ENCODE measurements at places on chromosomes 12 and 14.

DNA sequence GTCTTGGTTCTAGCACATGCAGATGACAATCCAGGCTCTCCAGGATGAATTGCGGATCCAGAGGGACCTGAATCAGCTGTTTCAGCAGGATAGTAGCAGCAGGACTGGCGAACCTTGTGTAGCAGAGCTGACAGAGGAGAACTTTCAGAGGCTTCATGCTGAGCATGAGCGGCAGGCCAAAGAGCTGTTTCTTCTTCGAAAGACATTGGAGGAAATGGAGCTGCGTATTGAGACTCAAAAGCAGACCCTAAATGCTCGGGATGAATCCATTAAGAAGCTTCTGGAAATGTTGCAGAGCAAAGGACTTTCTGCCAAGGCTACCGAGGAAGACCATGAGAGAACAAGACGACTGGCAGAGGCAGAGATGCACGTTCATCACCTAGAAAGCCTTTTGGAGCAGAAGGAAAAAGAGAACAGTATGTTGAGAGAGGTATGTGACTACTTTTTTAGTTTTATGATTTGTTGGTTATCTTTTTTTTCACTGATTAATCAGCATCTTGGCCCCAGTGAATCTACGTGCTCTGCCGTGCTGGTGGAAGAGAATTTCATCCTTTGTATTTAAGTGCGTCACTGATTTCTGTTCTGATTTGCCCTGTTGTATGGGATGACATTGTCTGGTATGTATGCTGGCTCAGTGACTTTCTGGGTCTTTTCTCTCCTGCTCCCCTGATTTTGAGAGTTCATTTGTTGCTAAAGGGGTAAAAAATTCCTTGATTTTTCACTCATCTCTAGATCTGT is 92.3 kb downstream of the ERC1 start:
- no peak for DNase-seq

GRCh38 chr14:53569446-53569845 is 387.2 kb downstream of the BMP4 start:
- DNase-seq, result no peak

DNA sequence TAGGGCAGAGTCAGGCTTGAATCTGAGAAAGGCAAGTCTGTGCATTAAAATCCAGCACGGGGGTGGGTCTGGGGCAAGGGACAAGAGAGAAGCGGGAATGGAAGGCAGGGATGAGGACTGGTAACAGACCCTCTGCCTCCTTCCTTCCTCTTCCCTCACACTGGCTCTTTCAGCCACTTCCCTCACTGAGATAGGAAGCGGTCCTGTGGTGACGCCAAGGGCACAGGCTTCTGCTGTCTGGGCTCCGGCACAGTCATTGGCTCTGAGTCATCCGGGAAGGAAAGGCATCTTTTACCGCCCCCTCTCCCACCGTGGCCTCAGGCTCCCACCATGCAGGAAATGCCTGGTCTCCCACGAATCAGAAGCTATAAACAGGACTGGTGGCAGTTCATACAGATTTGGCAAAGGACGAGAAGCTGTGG is 70.2 kb downstream of the ETV6 start:
- no peak for DNase-seq

- no peak for DNase-seq
Measured at GRCh38 chr12:7637615-7638014, 28.1 kb downstream of the APOBEC1 start.

GRCh38 chr12:131097202-131098177 is 143.8 kb downstream of the ADGRD1 start:
- DNase-seq, result no peak

DNA sequence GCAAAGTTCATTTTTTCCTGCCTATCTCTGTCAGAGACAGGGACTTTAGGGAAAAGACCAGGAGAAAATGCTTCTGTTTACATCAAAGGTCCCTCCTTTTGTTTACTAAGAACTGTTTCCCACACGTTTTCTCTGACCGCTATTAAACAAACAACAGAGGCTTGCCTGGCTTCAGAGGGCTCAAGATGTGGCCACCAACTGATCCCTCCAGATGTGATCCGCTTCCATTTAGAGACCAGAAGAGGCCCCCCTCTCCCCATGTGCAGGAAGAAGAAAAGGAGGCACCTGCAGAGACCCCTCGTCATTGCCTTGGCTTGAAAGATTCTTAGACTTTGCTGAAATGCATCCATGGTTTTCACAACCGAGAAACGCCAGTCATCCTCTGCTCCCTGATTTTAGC is 217.9 kb upstream of the PWP1 start:
- DNase-seq, result no peak

DNA sequence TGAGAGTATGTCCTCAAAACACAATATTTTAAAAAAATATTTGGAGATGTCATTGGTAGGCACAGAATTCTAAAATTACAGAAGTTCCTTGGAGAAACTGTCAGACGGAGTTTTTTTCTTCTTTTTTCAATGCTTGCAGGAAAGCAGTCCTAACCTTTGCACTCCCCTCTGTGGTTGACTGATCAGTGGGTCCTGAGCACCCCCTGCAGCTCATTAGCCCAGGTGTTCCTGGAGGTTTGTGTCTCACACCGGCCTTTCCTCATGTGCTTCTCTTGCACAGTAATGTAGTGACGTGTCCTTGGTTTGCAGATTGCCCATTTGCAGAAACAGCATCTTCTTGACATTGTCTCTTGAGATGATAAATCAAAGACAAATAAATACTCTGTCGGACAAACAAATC is 513.0 kb downstream of the TMEM121 start:
- no peak for DNase-seq

- DNase-seq, result no peak
Measured at GRCh38 chr12:5549011-5549410, 117.1 kb downstream of the NTF3 start.

- peak; percentile 72 for DNase-seq
Measured at GRCh38 chr12:94262228-94263010, 114.0 kb downstream of the PLXNC1 start.

GRCh38 chr14:68987653-68988036 is 8.5 kb upstream of the ACTN1 start:
- no peak for DNase-seq

- peak; percentile 46 for DNase-seq
Measured at GRCh38 chr14:64584190-64584589, 34.4 kb downstream of the PPP1R36 start.

- no peak for DNase-seq
Measured at GRCh38 chr14:68043752-68044151, 224.2 kb downstream of the RAD51B start.

DNA sequence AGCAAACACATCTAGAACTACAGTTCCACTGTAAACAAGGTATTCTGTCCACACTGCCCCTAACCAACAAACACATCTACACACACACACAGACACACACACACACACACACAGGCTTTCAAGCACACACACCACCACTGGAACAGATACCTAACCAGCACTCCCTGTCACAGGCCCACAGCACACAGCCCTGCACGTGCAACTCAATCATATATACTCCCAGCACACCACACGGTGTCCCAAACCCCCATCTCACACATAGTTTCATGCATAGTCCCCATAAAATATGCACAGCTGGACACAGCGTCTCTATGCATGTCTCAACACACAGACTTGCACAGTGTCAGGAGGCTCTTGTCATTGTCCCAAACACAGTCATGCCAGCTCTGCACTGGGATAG is 27.6 kb downstream of the KRT8 start:
- no peak for DNase-seq

DNA sequence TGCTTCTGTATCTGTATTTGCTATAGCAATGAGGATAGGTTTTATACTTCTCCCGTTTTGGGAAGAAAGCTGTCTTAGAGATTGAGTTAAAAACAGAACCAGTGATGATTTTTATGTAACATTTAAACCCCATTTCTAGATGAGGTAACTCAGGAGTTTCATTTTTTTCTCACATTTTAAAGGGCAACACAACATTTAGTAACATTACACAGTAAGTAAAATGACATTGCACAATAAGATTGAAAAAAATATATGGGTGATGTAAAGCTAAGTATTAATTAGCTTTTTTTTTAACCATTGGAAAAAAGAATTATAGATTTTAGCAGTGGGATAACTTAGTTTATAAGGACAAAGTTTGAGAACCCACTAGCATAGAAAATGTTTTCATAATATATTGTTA is 25.2 kb upstream of the SCFD1 start:
- no peak for DNase-seq

DNA sequence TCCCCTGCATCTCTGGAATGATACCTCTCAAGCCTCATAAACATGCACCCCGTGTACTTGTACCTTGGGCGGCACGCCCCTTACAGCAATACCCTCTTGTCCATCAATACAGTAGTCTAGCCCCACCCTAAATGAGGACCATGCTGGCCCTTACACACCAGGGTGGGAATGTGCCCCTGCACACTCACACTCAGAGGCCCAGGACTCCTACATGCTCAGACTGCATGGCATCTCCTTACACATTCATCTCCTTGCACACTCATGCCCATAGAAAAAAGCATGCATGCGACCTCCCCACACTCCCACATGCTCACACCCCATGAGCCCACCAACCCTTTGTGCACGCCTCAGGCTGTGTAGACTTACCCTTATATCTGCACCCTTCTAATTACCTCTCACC is 22.0 kb downstream of the ITGA7 start:
- no peak for DNase-seq

DNA sequence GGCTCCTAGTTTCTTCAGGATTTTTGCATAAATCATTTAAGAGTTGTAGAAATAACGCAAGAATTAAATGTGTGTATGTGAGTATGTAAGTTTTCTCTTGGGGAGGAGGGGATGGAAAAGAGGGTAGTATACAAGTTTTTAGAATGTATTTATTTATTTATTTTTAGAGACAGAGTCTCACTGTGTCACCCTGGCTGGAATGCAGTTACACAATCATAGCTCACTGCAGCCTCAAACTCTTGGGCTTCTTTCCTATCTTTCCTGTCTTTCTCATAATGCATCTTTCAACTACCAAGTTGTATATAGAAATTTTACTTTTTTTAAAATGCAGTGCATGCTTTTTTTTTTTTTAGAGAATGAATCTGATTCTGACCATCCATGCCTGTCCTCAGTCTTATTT is 269.0 kb upstream of the GARIN2 start:
- no peak for DNase-seq

DNA sequence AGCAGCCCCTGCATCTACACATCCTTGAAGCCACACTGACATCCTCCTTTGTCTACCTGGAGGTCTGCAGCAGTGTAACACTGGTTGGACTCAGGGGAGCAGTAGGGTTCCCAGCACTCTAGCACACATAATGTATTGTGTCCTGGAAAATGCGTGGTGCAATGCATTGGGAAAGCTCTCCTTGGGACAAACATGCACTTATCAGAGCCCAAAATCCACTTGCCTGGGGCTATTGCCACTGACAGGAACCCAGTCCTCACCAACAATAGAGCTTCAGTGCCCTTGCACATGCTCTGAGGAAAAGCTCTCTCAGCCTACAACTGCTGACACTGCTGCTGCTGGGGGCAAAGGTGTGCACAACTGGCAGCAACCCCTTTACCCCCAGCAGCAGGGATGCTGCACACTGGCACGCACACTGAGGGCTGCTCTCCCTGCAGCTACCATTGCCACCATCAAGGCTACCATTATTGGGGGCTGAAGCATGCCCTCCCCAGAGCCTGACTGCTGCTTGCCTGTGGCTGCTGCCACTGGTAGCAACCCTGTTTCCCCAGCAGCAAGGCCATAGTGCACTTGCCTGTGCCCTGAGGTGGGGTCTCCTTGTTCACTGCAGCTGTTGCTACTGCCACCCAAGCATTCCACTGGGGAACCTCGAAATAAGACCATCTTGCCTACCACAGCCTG is 221.9 kb downstream of the SLC38A4 start:
- DNase-seq, result no peak

DNA sequence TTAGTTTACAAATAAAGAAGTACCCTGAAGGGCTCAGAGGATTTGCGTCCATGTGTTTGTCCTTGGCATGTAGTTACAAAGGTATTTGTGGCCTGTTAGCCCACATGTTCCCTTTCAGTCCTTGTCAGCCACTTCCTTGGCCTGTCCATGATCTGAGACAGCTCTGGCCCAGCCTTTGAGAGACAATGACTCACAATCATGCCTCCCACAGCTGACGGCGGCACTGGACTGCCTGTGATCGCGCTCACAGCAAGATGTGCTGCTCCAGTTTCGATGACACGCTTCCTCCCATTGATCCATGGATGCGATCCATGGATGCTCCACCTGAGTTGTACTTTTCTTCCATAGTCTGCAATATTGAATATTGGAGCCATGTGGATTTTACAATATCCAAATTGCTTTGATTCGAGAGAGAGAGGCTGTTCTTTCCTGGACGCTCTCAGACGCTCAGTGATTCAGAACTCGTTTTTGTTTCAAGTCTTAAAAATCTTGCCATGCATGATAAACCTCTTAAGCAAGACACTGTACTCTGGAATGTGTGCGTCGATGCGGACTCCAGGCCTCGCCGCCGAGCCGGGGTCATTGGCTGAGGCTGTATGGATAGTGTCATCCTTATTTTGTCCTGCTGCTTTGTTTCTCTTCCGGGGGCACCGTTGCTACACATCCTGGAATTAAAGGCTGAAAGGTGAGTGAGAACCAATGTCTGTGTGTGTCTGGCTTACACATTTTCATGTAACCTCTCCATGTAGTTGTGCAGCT is 220.1 kb downstream of the GLT1D1 start:
- DNase-seq, result no peak

DNA sequence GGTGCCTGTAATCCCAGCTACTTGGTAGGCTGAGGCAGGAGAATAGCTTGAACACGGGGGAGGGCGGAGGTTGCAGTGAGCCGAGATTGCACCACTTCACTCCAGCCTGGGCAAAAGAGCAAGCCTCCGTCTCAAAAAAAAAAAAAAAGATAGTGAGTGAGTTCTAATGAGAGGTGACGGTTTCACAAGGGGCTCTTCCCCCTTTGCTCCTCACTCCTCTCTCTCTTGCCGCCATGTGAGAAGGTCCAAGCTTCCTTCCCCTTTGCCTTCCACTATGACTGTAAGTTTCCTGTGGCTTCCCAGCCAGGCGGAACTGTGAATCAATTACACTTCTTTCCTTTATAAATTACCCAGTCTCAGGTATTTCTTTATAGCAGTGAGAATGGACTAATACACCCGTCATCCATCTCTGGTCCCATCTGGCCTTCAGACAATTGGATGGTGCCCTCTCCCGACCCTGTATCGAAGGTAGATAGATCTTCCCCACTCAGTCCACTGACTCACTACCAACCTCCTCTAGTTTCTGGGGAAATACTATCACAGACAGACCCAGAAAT is 27.0 kb upstream of the RCOR1 start:
- no peak for DNase-seq

GRCh38 chr14:74502236-74503019 is 8.9 kb downstream of the ISCA2 start:
- DNase-seq, result peak; percentile 56

DNA sequence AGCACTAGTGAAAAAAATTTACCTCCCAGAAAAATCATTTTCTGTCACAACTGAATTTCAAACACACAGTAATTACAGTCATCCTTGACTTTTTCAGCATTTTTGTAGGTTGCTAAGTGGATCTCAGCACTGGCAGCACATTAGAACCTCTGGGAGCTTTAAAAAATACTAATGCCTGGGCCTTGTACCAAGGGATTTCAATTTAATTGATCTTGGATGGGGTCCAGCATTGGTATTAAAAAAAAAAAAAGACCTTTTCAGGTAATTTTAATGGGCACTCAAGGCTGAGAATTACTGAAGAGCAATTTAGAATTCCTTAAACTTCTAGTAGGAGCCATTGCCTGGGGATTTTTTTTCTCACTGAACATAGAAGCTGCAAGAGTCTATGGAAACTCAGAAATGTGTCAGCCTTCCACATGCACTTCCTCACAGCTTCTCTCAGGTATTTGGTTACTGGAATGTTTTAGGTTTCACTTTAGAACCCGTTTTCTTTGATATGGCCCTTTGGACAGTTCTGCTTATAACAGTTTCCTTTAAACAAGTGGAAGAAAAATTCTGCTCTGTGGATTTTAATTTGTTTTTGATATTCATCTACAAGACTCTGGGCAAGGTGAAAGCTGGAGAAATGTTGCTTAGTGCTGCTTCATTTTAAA is 88.5 kb upstream of the DACT1 start:
- DNase-seq, result no peak

GRCh38 chr12:6555018-6555691 is 687 bp downstream of the IFFO1 start:
- DNase-seq, result peak; percentile 80

All from kidney (tissue), 22 donors.